ENCODE measurements at places on chromosomes 1 and 21.

DNA sequence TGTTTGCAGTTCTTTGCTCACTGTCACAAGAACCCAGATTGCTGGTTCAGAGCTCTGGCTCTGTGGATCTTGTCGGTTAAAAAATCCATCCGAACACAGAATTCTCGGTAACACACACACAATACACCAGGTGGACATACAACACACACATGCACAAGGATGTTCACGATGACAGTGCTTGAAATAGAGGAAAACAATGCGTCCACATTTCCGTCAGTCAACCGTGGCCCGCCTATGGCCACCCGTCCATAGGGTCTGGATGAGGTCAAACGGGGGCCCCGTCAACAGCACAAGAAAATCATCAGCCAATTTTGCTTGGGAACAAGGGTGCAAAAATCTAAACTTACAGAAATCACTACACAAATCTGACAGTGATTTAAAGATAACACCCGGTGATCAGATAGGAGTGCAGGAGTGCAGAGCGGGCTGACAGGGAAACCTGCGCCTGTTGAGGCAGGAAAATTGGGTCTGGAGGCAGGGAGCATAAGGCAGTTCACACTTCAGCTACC lies 50.4 kb upstream of the SLC19A1 start:
- no peak for DNase-seq

- DNase-seq: no peak
These were observed 177.6 kb downstream of the RASAL2 start for GRCh38 chr1:178271471-178271870.

GRCh38 chr1:110098222-110099026 lies 13.8 kb upstream of the UBL4B start:
- no peak for DNase-seq

GRCh38 chr1:59156051-59156450 lies 140.8 kb upstream of the FGGY start:
- DNase-seq: no peak

GRCh38 chr1:29708796-29709703 lies 472.7 kb downstream of the PTPRU start:
- no peak for DNase-seq
